ENCODE measurements at places on chromosomes 13 and 19.

- peak; percentile 88 for DNase-seq
These were observed 302.9 kb downstream of the DCT start for GRCh38 chr13:94176561-94176960.

DNA sequence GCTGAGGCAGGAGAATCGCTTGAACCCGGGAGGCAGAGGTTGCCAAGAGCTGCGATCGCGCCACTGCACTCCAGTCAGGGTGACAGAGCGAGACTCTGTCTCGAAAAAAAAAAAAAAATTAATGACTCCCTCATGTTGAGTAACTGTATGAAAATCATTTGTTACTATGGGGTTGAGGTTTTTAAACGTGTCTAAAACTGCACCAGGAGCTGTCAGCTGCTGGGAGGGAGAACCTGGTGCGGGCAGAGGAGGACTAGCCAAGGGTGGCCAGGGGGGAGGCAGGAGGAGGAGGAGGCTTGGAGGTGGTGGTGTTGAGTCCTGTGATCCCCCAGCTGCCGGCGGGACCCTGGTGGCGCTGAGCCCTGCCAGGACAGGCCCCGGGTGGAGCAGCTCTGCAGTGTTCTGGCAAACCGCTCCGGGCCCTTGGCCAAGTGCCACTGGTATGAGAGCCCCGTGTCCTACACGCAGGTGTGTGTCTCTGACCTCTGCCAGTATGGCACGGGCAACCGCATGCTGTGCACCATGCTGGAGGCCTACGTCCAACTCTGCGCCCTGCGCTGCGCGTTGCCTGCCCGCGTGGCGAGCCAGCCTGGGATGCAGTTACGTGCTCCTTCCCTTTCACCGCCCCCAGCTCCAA, 17.1 kb upstream of the FXYD3 start:
- DNase-seq: no peak

GRCh38 chr19:279656-280055, 11.5 kb downstream of the PLPP2 start:
- DNase-seq: no peak

DNA sequence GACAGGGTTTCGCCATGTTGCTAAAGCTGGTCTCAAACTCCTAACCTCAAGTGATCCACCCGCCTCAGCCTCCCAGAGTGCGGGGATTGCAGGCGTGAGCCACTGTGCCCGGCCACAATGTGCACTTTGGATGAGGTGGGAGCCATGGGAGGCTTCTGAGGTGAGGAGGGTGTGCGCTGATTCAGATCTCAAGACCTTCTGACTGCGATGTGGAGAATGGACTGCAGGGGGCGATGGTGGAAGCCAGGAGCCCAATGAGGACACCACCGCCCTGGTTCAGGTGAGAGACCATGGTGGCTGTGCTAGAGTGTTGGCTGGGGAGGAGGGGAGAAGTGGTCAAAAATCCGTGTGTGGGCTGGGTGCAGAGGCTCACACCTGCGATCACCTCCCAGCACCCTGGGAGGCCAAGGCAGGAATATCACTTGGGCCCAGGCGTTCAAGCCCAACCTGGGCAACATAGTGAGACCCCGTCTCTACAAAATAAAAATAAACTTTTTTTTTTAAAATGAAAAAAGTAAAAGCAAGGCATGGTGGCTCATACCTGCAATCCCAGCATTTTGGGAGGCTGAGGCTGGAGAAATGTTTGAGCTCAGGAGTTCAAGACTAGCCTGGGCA, 5.6 kb downstream of the INAFM1 start:
- DNase-seq: peak; percentile 49

- DNase-seq: peak; percentile 96
These were observed 14.9 kb downstream of the ARID3A start for GRCh38 chr19:940591-941291.

GRCh38 chr19:17333611-17334413, 843 bp downstream of the ANO8 start:
- peak; percentile 94 for DNase-seq

- peak; percentile 86 for DNase-seq
These were observed 23.3 kb downstream of the NOTCH3 start for GRCh38 chr19:15177269-15178116.

DNA sequence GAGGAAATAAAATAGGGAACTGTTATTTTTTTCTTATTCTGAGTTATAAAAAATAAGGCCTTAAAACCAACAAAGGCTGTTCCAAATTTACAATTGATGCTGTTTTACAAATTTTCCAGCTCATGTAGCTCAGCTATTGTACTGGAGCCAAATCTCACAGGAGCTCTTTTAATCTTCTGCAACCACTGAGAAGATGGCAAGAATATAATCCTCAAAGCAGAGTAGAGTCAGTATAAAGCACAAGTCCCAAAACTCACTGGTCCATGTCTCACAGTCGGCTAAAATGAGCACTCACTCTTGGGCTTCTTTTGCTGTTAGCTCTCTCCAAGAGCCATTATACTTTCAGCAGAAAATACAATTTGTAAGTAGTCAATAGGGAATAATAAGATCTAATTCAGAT, 1074.4 kb upstream of the PRR20A start:
- DNase-seq: no peak

- DNase-seq: no peak
These were observed 7.1 kb downstream of the RBM26 start for GRCh38 chr13:79398915-79399314.

DNA sequence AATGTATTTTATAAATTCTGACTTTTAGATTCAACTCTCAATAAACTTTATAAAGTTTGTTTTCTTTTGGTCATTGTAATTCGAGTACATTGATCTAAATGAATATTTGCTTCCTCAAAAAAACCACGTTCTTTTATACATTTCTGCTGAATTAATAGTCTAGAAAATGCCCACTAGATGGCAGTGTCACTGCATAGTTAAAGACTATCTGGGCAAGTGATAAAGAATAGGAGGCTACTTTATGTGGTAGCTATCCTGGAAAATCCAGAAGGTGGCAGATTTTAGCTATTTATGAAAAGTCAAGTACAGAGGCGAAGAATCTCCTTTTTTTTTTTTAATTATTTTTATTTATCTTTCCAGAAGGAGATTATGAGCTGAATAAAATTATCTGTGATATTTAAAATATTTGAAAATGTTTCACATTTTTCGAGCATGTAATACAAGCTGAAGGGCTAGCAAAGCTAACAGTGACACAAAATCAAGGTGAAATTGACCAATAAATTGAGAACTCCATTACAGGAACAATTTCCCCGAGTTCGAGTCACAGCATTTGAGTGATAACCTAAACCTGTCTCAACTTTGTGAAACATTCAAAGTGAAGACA, 221.8 kb downstream of the OLFM4 start:
- peak; percentile 88 for DNase-seq

DNA sequence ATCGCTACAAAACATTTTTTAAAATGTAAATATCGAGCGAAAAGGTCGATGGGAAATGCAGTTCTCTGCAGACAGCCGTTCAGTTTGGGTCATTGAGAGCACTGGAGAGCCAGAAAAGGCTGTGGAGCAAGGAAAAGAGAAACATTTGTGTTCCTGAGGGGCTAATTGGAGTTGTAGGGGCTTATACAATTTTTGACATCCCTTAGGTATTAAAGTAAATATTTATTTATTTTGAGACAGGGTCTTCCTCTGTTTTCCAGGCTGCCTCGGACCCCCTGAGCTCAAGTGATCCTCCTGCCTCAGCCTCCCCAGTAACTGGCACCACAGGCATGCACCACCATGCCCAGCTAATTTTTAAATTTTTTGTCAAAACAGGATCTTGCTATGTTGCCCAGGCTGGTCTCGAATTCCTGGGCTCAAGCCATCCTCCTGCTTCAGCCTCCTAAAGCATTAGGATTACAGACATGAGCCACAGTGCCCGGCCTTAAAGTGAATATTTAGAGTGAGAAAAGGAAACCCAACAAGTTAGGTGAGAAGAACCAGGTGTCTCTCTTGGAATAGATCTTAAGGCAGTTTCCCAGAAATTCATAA, 825 bp upstream of the YIF1B start:
- no peak for DNase-seq

DNA sequence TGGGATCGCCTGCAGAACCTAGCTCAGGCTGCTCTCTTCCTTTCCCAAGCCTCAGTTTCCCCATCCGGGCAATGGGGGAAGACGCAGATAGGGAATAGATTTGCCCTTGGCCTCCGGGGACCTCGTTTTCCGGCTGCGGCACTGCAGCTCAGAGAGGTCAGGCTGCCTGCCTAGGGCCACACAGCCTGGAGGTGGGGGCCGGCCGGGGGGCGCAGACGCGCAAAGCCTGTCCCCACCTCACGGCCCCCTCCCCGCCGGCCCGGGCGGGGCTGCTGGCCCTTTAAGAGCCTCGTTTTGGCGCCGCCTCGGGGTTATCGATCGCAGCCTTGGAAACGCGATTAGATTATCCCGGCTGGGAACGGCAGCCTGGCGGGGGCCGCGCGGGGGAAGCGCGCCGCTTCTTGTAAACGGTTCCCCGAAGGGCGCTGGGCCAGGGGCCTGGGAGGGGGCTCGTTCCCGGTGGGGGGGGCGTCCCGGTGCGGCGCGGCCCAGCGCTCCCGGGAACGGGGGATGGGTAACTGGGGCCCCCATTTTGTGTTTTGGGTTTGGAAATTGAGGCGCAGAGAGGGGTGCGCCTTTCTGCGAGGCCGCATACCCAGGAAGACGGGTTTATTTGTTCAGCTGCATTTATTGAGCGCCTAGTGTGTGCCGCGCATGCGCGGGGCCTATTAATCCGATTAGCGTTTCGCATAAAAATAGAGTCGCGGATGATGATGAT, 23.4 kb upstream of the TCF3 start:
- no peak for DNase-seq
